ENCODE measurements at places on chromosomes 4 and X.

DNA sequence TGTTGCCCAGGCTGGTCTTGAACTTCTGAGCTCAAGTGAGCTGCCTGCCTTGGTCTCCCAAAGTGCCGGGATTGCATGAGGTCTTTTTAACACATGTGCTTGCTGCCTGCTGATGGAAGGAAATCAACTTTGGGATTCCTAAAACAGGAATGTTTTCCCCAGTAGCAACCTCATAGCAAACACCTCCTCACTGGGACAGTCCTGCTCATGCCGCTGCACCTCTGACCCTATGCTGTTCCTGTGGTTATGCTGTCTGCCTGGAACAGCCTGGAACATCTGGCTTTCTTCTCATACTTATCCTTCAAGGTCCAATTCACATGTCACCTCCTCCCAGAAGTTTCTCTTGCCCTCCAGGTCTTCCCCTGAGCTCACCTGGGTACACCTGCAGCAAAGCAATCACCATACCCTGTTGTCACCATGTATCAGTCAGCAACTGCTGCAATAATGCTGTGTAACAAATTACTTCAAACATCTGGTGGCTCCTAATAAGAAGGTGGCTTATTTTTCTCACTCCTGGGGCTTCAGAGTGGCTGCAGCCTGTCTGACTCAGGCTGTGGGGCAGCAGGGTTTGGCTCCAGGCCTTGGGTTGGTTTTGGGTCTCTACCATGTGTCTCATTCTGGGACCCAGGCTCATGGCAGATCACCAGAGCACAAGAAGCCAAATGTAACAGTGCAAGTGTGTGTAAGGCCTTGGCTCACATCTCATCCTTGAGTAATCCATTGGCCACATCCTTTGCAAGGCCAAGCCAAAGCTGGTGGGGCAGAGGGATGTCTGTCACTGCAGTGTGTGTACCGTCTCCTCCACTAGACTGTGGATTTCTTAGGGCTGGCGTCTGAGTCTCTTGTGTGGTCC is 59.4 kb upstream of the SORCS2 start:
- no peak for DNase-seq

DNA sequence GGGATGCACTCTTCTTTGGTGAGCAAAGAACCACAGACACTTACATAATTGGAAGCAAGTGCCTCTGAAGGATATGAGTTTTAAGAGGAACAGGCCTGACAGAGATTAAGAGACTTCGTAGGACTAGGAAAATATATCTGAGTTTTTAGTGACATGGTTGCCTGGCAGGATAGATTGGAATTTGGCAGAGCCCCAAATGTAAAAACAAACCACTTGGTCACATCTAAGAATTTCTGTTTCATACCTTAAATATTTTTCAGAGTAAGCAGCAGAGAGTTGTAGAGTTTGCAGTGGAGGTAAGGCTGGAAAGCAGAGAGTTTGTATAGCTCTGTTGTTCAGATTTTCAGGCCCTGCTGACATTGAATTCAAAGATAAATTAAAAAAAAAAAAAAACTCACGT is 150.1 kb upstream of the MAGEB2 start:
- DNase-seq: no peak

DNA sequence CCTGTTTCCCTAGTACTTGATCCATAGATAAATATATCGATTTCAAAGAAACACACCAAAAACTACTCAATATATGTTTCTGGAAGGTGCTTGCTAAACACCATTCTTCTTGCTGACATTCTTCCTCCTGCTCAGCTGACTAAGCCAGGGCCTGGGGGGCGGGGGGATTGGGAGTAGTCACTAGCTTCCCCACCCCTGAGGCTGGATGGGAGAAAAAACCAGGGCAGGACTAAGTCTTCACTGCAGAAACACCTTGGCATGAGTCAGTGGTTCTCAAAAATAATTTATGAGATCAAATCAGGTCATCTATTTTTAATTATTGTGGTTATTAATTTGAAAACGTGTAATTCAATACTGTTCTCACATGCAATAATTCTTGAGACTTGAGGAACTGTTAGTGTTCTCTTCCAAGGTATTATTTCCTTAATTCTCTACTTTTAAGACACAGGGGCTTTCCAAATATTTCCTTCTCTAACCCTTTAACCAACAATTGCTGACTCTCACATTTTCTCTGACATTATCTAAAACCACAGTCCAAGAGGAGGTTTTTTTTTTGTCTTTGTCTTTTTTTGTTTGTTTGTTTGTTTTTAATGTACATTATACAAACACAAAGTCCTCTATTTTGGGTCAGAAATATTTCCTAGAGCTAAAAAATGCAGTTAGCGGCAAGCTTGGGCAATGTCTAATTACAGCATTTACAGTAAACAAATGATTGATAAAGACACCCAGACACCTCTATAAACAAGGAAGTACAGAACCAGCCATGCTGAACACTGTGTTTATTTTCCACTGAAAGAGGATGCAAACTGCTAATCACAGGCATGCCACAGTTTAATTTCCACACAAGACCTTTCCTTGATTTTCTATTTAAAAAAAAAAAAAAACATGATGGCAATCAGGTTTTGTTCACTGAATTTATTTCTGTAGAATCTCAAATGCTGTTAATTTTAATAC is 120.3 kb upstream of the USP9X start:
- DNase-seq: no peak

GRCh38 chr4:114698231-114698630 is 99.6 kb downstream of the UGT8 start:
- DNase-seq: no peak

DNA sequence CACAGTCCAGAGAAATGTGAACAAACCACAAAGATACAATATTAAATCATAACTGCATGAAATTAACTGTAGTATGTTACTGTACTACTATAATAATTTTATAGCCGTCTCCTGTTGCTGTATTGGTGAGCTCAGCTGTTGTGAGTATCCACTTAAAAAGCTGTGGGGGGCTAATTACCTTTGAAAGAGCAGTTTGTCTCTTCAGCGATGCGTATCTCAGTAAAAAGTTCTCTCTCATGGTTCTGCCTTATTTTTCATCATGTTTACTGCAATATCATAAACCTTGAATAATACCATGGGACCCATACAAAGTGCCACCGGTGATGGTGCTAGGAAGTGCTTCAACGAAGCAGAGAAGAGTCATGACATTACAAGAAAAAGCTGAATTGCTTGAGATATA is 8.4 kb upstream of the MSMO1 start:
- DNase-seq: no peak

DNA sequence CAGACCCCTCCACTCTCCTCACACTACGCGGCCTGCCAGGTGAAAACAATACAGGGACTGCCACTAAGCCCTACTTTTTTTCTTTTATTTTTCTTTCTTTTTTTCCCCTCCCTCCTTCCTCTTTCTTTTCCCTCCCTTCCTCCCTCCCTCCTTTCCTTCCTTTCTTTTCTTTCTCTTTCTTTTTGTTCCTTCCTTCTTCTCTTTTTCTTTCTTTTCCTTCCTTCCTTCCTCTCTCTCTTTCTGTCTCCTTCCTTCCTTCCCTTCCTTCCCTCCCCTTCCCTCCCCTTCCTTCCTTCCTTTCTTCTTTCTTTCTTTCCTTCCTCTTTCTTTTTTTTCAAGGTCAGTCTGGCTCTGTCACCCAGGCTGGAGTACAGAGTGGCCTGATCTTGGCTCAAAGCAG is 41.9 kb downstream of the RWDD4 start:
- DNase-seq: no peak

DNA sequence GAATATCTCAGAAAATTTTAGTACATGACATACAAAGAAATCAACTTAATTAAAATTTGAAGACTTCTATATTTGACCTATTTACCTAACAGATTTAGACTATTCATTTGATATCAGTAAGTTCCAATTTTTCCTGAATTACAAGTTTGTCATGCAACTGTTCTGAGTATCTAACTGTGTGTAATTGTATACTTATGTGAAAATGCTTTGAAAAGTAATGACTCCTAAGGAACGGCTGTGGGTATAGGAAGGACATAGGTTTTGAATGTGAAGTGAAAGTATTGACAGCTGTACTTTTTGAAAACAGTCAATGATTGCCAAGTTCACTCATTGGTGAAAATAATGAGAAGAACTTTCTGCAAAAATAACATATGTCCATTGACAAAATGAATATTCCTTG is 2.9 kb downstream of the GRIA2 start:
- DNase-seq: no peak

- DNase-seq: no peak
These were observed 553.5 kb downstream of the SPOCK3 start for GRCh38 chr4:166680796-166681195.

GRCh38 chr4:53421791-53422190 is 44.4 kb downstream of the FIP1L1 start:
- DNase-seq: no peak

DNA sequence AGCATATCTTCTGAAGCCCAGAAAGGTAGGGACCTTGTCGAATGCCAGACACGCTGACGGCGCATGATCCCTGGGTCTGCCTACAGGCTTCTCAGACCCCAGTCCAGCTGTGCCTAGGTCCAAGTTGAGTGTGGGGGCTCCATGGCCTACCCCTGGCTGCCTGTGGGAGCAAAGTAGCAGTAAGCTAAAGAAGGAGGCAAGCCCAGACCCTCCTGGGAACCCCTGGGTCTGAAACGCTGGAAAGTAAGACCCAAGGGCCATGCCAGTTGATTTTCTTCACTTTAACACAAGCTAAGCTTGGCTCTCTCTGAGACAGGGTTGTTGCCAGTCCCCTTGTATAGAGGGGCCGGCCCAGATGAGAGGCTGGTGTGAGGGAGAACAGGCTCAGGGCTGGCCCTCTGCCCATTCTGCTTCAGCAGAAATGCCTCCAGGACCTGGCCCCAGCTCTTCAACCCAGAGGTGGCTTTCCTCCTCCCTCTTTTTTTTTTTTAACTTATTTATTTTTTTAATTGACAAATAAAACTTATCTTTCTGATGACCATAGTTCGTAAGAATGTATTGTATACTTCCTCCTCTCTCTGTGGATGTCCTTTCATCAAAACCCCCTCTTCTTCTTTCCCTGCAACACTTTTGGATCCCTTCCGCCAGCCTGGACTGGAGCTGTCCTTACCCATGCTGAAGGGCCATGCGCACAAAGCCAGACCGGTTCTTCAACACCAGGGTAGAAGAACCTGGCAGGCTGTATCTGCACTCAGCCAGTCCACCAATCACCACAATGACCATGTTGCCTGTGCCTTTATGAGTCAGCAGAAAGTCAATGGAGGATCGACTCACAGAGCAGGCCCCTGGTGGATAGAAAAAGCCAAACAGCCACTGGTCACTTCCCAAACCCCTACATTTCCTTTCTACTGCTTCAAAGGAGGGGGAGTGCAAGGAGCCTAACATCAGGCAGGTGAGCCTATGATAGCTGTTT is 7.1 kb downstream of the AWAT2 start:
- no peak for DNase-seq

DNA sequence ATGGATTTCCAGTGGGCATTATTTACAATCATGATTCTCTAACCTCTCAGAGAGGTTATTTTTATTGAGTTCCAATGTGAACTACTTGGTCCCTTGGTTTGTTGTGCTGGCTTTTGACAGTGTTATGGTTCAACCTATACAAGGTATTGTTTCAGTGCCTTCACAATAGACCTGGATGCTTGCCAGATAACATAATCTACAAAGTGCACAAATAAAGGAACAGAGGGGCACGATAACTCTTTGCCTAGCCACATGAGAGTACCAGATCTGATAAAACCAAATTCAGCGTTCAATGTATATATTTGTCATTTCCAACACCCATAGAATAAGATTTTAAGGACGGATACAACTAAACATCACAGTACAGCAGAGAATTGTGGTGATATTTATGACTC is 120.8 kb downstream of the RASL11B start:
- no peak for DNase-seq

GRCh38 chr4:132763465-132763864 is 385.6 kb upstream of the PCDH10 start:
- DNase-seq: no peak

DNA sequence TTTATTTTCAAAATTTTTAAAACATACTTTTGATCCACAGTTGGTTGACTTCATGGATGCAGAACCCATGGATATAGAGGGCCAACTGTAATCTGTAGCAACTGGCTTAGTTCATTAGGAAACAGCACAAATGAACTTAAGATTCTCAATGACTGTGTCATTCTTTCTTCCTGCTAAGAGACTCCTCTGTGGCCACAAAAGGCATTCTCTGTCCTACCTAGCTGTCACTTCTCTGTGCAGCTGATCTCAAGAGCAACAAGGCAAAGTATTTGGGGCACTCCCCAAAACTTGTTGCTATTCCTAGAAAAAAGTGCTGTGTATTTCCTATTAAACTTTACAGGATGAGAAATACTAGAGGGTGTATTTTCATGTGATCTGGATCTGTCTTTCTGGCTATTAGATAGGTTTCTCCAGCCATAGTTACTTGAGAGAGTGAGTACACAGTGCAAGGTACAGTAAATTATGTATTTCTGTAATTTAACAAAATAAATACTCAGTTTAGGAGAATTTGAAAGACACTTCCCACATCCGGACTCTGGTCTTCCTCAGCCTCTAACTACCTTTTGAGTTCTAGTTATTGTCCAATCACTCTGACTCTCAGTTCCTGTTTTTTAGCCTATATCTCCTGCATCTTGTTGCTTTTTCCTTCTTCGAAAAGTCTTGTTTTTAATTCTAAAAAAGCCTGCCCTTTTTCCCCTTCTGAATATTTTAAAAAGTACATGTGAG is 21.8 kb downstream of the TLR2 start:
- no peak for DNase-seq

DNA sequence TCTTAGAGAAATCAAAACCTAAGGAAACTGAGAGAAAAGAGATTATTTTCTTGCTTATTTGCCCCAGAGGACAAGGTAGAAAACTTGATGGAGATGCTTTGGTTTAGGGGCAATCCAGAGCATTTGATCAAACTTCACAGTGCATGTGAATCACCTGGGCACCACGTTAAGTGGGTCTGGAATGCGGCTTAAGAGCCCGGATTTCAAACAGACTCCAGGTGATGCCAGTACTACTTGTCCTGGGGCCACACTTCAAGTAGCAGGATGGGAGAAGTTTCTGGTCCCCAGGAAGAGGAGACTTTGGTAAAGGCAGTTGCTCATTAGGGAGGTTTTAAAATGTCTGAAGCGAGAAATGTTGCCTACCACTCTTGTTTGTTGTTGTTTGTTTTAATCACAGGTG is 51.8 kb downstream of the PHOX2B start:
- no peak for DNase-seq

- DNase-seq: no peak
These were observed 28.5 kb downstream of the MOB1B start for GRCh38 chr4:70930530-70931256.

DNA sequence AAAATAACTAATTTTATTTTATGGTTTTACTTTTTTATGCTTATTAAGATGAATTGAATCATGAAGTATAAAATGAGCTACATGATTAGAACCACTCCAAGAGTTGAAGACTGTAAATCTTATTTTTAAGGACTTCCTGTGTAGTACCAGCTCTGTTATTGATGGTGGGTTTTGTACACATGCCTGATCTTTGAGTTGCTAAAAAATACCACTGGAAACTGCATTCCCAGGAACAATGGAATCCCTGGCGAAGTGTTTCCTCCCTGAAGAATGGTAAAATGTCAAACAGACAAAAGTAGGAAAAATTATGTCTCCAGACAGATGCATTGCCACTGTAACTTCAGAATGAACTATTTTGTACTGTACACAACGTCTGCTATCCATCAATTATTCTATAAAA is 935.4 kb upstream of the TENM3 start:
- DNase-seq: no peak
